CD4-positive, alpha-beta T cell treated with Interleukin-17A for 1 hour (primary cell): ENCODE measurements at places on chromosomes 12 and 14.

DNA sequence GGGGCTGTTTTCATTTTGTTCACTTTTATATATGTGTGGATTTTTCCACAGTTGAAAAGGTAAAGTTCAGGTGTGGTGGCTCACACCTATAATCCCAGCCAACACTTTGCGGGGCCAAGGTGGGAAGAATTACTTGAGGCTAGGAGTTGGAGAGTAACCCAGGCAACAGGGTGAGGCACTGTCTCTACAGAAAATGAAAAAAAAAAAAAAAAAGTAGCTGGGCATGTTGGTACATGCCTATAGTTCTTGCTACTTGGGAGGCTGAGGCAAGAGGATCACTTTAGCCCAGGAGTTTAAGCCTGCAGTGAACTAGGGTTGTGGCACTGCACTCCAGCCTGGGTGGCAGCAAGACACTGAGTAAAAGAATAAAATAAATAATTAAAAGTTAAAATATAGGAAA lies 326.5 kb downstream of the NAV3 start:
- no peak for DNase-seq

GRCh38 chr12:104247698-104248097 lies 32.1 kb downstream of the TXNRD1 start:
- no peak for DNase-seq

DNA sequence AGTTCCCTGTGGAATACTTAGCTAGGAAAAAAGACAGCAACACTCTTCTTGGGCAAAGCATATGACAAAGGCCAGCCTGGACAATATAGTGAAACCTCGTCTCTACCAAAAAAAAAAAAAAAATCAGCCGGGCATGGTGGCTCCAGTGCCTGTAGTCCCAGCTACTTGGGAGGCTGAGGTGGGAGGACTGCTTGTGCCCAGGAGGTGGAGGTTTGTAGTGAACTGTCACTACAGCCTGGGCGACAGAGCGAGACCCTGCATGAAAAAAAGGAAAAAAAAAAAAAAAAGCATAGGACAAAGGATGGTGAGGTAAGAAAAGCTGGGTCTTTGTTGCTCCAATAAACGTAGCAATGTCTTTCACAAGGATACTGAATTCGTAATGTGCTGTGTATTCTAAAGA lies 1.1 kb downstream of the TXNDC16 start:
- DNase-seq = no peak

- no peak for DNase-seq
These were observed 146.8 kb upstream of the RASSF8 start for GRCh38 chr12:25811656-25812126.

- no peak for DNase-seq
These were observed 121.9 kb downstream of the SYT10 start for GRCh38 chr12:33317746-33318145.

DNA sequence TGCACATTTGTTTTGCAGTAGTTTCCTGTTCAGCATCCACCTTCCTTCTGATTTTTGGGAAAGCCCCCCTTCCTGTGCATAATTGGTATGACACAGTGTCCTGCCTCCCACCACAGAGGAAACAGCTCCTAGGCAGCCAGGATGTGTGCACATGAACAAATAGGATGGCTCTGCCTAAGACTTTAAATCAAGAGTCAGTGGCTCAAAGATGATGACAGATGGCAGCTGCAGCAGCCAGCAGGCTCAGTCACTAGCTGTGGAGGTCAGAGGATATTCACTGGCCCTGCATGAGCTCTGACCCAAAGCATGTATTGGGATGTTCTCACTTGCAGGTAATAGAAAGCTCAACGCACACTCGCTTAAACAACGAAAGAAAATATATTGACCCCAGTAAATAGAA lies 90.3 kb downstream of the KCNK10 start:
- DNase-seq = no peak

DNA sequence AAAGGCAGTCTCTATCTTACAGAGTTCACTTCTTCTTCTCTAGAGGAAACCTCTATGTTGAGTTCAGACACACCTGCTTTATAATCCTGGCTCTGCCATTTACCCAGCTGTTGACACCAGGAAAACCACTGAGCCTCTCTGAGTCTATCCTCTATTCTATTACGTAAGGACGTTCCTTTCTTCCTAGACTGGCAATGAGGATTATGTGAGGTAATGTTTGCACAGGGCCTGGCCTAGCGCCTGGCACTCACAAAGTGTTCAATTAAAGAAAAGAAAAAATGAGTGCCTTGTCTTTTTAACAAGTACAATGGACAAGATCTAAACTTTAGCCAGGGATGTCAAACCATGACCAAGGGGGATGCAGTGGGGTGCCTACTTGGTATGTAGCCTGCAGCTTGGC lies 641.9 kb upstream of the TBX3 start:
- no peak for DNase-seq

- DNase-seq = no peak
These were observed 195.5 kb downstream of the PAX9 start for GRCh38 chr14:36857136-36857535.

DNA sequence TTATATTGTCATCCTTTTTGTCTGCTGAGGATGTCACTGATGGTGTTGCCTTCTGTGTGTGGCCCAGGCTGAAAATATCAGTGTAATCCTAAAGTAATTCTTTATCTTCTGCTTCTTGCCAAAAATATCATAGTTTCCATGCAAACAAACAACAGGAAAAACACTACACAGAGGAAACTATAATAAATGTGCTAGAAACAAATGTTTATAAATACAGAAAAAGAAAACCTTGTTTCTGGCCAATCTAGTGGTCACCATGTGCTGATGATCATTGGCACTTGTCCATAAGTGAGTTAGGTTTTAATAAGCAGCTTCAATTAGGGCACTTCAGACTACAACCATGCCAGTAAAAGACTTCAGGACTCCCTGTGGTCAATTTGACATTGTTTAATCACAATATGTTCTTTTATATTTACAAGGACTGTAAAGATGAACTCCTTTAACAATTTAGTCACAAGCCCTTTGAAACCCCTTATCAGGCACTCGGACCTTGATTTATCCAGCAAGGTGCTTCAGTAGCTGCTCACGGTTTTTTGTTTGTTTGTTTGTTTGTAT lies 124.8 kb downstream of the TMTC3 start:
- DNase-seq = no peak

DNA sequence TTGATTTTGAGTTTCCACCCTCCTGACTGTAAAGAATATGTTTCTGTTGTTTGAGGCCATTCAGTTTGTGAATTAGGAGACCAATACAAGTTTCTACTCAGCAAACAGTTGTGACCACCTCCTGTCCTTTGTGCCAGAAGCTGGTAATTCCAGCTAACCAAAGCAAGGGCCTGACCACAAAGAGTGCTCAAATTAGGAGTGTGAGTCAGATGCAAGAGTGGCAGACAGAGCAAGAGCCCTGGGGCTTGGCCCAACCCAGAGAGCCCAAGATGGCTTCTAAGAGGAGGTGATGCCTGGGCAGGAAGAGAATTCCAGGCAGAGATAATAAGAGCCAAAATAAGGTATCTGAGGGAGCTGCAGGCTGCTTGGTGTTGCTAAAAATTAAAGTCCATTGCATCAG lies 77.7 kb upstream of the C14orf132 start:
- DNase-seq = no peak

- DNase-seq = no peak
These were observed 173.2 kb downstream of the EGLN3 start for GRCh38 chr14:33777681-33778080.

GRCh38 chr14:31945701-31946100 lies 131.4 kb upstream of the ARHGAP5 start:
- no peak for DNase-seq

GRCh38 chr14:66802962-66803361 lies 295.0 kb downstream of the GPHN start:
- no peak for DNase-seq

DNA sequence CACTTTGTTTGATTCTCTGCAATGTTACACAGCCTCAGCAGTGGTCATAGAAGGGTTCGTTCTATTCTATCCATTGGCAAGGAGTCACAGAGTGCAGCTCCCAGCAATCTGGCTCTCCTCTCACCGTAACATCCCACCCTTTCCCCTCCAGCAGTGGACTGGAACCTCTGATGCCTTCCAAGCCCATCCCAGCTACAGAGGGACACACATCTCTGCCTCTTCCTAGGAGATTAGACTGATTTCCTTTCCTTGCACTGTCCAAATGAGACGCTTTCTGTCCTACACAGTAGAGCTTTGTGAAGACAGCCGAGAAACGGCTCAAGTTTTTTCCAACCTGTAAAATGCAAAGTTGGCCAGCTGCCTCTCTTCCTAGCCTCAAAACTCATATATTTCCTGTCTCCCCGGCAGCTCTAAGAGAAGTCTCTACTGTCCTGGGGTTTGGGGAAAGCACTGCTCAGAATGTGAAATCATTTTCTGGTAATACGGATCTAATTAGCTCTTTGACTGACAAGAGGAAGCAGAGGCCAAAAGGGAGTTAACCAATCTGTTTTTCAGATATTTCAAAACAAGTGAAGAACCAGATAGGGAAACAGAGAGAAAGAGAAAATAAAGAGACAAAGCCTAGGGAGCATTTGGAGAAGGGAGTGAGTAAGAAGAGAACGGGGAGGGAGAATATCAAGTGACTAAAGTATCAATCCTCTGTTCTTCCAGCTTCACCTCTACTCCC lies 516 bp downstream of the NINJ2 start:
- DNase-seq = no peak

GRCh38 chr12:4787965-4788364 lies 67.8 kb downstream of the GALNT8 start:
- DNase-seq = no peak

DNA sequence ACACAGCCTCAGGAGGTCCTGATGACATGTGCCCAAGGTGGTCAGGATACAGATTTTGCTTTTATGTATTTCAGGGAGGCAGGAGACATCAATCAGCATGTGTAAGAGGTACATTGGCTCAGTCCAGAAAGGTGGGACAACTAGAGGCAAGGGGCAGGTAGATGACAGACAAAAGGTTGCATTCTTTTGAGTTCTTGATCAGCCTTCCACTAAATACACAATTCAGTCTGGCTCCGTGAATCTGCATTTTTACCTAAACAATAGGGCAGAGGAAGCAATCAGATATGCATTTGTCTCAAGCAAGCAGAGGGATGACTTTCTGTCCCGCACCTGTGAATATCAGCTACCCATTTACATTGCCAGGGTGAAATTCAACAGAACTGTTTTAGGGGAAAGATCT lies 178.6 kb downstream of the KSR2 start:
- no peak for DNase-seq

DNA sequence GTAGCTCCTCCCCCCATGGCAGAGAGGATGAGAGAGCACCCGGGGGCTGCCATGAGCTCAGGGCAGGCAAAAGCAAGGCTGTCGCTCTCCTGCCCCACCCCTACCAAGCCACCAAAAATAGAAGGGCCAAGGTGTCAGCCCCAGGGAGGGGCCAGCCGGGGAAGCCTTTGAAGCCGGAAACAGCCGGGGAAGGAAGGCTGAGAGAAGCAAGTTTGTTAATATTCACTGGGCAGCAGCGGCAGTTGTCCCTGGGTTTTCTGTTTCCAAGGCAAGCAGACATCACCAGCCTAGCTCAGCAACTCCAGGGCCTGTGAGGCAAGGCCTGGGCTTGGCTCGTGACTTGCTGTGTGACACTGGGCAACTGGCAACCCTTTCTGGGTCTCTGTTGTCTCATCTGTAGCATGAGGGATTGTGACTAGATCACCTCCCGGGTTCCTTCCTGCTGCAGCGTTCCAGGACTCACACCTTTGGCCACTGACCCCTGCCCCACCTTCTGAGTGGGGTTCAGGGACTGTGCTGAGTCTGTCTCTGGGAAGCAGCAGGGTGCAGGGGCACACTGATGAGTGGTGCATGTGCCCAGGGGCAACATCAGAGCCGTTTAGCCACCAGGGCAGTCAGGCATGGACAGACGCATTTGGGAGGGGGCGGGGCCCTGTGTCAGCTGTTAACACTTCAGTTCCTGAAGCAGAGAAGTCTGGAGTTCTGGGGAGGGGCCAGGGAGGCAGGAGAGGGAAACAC lies 24.3 kb downstream of the SYNDIG1L start:
- DNase-seq = peak; percentile 81

DNA sequence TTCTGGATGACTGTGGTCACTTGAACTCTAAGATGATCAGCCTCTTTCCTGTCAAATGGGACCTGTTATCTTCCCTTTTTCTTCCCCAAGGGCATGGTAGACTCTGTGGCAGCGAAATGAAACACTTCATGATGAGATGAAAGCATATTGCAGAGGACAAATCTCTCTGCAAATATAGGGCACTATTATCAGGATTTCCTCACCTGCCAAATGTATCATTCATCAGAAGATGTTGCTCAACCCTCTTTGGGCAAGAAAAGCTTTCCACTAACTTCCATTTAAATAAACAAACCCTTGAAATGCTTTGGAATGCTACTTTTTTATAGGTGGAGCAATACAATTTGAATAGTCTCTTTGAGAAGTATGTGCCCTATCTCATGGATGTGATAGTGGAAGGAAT lies 105.0 kb downstream of the DNAH10 start:
- no peak for DNase-seq

DNA sequence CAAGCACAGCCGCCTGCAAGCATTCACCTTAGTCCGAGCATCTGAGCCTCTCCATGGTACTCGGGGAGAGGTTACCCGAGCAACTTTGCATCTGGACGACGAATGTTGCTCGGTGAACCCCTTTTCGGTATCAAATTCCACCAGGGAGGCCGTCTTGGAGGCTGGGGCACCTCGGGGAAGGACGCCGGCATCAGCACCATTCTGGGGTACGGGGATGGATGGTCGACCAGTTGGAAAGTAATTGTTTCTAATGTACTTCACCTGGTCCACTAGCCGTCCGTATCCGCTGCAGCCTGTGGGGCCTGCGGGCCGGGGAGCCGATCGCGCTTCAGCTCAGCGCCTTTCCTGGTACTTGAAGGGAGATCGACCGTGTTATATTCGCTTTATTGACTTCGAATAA lies 161.7 kb upstream of the RTL1 start:
- no peak for DNase-seq

GRCh38 chr12:127162902-127163301 lies 1104.1 kb upstream of the TMEM132C start:
- DNase-seq = peak; percentile 65

DNA sequence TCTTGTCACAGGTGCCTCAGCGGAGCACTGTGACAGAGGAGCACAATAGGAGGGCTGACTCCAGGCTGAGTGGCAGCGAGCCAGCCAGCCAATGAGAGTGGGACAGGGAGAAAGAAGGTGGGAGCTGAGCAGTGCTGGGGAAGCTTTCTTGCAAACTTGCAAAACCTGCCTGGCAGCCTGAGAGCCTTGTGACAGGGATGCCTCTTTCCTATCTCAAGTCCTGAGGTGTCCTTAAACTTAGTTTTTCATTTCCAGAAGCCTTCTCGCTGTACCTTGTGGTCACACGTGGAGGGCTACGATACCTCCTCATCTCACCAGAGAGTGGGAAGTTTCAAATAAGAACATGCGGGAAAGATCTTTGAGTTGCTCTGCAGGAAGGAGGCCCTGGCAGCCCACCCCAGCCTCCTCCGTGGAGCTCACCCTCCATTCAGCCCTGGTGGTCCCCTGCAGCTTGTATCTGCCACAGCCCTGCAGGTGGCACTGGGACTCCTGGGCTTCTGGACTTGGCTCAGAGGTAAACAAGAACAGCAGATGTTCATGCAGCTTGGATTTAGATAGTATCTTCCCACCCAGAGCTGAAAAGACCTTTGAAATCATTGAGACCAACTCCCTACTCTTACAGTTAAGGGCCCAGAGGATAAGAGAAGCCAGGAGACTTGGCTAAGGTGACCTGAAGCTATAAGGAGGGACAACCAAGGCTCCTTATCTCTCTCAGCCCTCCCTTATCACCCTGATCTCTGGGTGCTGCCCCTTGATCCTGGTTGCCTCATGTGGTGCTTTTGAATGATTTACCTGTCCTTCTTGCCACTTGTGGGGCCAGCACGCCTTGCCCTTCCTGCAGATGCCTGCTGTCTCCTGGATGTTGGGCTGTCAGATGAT lies 153.5 kb upstream of the MAX start:
- DNase-seq = no peak
